ENCODE measurements at places on chromosomes 2 and 18.

DNA sequence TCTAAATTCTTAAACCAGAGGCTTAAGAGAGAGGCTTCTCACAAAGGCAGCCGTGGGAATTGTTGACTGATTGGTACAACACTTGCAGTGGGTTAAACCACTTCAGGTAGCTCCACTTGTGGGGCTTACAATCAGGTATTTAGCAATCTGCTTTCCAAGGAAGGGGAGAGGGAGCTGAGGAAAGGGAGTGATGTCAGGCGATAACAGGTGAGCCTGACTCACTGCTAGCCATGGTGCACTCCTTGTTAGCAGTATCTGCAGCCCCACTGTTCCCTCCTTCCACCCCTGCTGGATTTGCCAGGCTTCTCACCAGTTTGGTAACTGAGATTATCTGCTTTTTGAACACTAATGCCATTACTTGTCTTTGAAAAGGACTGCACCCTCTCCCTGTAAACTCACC lies 1056.7 kb upstream of the FANCL start:
- no peak for DNase-seq

- no peak for DNase-seq
These were observed 128.0 kb upstream of the TACR1 start for GRCh38 chr2:75327334-75327733.

- DNase-seq = no peak
These were observed 1436.4 kb downstream of the SUCLG1 start for GRCh38 chr2:83022631-83023210.

DNA sequence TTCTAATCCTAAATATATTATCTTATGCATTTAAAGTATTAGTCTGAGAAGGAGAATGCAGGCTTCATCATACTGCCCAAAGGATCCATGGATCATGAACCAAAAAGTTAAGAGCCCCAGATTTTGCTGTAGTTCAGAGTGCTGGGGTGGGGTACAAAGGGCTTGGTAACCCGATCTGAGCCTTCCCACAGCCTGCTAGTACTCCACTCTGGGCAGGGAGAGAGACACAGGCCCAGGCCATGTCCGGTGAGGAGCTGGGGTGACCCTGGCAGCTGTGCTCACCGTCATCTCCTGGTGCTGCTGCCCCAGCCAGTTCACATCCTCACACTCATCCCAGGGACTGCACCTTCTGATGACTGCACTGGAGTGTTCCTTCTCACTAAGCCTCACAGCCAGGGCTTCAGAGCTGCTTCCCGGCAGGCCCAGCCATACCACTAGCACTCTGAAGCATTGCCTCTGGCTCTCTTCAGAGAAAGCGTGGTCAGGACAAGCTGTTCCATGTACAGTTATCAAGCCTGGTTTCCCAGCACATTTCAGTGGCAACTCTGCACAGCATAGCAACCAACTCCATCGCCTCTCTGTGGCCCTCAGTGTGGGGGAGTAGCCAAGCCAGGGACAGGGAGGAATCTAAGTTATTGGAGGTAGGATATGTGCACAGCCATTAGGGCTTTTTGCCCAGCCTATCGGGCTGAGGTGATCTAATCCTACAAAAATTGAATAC lies 189.0 kb upstream of the CTAGE1 start:
- DNase-seq = no peak

GRCh38 chr2:70984576-70985282 lies 6.3 kb downstream of the ANKRD53 start:
- DNase-seq = no peak

DNA sequence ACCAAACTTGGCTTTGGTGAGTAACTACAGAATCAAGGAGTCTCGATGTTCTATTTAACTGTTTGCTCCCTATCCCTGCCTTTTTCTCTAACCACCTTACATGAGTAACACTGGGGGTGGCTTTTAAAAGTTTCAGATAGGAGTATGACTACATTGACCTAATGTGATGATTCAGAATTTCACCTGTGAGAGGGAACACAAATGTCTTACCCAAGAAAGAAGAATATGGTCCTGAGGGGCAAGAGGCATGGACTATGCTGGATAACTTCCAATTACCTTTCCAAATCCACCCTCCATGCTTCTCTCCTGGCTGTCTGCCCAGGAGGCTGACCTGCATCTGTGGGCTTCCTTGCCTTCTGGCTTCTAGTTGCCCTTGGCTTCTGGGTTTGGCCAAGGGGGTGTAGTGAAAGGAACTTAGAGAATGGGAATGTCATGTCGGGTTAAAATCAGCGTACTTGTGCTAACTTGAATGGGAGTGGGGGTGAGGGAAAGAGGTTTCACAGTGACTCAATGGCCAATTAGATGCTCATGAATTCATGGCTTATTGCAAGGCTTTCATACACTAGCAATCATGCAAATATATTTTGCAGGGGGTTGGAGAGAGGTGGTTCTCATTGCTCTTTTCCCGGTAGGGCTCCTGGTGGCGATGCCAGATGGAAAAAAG lies 5.3 kb upstream of the IL36G start:
- no peak for DNase-seq

- no peak for DNase-seq
These were observed 61.9 kb downstream of the AFTPH start for GRCh38 chr2:64586054-64586453.

DNA sequence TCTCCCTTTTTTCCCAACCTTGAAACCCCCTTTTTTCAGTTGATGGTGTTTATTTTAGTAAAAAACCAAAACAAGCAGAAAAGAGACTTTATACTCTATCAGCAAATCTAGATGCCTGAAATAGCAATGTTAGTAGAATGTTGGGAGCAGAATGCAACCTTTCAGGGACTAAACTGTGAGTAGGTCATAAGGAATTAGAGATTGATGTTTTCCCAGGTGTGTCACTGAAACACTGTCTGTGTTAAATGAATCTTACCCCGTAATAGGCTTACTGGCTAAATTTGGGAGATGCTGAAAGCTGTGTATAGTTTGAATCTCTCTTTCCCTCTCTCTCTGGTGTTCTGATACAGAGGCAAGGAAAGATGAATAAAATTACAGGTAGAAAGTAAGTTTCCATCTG lies 43.8 kb downstream of the AGFG1 start:
- no peak for DNase-seq

DNA sequence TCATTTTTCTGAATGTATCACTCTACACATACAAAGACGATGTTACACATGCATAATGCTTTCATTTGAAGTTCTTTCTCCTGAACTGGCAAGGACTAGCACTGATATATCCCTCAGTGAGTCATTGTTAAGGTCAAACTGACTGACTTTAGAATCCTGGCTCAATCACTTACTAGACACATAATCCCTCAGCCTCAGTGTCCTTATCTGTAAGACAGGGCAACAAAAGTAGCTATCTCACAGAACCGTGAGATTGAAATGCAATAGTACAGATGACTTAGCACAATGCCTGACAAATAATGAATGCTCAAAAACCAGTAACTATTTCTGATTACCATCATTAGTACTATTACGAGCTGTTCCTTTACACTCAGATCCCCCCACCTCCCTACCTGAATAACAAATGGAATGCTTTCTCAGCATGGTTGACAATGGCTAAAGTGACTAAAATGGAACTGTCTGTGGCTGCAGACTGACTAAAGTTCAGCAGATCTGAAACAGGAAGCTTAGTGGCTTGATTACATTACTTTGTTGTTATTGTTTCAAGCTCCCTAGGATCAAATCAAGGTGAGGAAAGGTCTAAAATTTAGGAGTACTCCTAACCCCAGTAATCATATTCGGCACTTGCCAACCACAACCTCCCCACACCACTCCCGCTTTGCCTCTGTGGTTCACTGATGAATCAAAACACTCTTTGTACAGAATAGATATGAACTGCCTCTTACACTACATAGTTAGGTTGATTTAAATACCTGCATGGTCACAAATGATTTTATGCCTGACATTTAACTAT lies 35.8 kb upstream of the CACNB4 start:
- DNase-seq = no peak
